ENCODE measurements at places on chromosomes 11 and 22.

DNA sequence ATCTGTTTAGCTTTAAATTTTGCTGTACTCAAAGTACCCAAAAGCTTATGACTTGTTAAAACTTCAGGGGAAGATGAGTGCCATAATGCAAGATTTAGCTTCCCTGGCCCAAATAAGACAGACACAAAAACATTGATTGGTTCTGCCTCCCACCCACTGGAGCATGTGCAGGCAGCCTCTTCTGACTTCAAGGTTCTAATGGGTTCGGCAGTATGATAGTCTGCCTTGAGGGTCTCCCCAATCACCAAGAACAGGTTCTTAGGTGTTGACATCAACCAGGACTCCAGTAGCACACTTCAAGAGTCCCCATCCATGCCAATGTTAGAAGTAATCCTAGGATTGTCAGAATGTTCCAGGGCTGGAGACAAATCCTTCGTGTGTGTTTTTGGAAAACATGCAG is 12.5 kb downstream of the EIF4G2 start:
- no peak for DNase-seq

GRCh38 chr11:7473717-7474116 is 11.6 kb upstream of the OLFML1 start:
- no peak for DNase-seq

GRCh38 chr11:3632070-3632660 is 9.6 kb downstream of the ART5 start:
- no peak for DNase-seq

- no peak for DNase-seq
These were observed 27.9 kb upstream of the MYEOV start for GRCh38 chr11:69265911-69266510.

DNA sequence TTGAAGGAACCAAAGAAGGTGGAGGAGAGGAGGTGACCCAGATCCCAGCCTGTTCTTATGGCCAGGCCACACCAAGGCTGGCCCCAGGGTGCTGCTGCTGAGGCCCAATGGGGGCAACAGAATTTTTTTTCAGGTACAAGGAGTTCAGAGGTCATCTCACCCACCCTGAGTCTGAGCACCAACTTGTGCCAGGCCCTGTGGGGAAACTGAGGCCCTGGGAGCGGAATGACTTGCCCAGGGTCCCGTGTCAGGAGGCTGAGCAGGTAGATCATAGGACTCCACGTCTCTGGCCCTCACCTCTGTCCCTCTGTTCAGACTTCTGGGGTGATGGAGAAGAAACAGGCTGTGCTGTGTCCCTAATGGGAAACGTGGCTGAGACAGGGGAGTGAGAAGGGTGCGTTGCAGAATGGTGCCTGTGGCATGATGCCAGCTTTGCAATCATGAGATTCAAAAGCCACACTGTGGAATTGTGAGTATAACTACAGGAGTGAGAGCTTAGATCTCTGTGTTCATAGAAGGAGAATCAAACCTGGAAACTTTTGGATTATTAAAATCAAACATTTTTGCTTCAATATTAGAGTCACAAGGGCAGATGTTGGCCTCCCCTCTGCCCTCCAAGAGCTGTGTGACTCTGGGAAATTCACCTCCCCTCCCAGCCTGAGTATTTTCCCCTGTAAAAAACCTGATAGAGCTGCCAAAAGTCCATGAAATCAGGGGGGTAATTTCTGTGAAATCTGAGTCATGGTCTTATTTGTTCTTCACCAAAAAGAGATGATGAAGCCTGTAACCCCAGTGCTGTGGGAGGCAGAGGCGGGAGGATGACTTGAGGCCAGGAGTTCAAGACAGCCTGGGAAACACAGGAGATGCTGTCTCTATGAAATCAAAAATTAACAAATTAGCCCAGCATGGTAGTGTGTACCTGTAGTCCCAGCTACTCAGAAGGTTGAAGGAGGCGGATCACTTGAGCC is 874 bp downstream of the APOL1 start:
- DNase-seq = peak; percentile 69

All from activated naive CD4-positive, alpha-beta T cell treated with Interleukin-2 at 50 U/mL for 16 hours (primary cell).